ENCODE measurements at places on chromosomes 4 and X.
A peak's percentile ranks its signal among the peaks of the same experiment; 100 is the strongest.

- DNase-seq: no peak
Observed at GRCh38 chr4:139633195-139633594, 32.4 kb upstream of the MGST2 start.

GRCh38 chr4:68797618-68798017, 18.2 kb upstream of the UGT2B10 start:
- no peak for DNase-seq

- DNase-seq: no peak
Observed at GRCh38 chr4:80308466-80308822, 27.1 kb upstream of the CFAP299 start.

- DNase-seq: no peak
Observed at GRCh38 chr4:44845309-44845708, 119.0 kb upstream of the GNPDA2 start.

DNA sequence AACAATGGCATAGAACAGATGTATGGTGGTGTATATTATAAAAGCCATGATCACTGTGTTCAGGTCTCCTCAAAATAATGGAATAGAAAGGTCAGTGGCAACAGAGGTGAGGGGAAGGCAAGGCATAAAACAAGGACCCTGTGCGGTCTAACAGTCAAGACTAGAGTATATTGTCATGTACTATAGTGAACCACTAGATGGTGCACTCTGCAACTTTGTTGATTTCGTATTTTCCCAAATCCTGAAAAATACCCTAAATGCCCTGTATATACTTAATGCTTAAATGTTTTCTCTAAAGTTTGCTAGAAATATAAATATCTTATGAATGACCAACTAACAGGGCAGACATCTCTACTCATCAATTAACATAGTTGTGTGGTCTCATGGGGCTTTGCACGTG, 453.0 kb downstream of the PCDH11X start:
- DNase-seq: no peak

GRCh38 chr4:102438396-102439235, 62.5 kb upstream of the NFKB1 start:
- DNase-seq: no peak

DNA sequence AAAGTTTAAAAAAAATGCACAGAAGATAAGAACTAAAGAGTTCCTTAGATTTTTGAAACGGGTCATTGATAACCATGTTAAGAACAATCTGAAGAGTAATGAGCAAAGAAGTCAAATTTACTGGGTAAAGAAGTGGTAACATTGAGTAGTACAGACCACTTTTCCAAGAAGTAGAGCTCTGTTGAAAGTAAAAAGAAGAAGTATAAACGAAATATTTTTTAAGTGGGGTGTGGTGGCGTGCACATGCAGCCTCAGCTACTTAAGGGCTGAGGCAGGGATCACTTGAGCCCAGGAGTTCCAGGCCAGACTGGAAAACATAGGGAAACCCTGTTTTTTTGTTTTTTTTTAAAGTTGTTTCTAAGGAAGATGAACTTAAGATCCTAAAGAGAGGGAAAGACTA, 68.5 kb downstream of the UBA6 start:
- no peak for DNase-seq

DNA sequence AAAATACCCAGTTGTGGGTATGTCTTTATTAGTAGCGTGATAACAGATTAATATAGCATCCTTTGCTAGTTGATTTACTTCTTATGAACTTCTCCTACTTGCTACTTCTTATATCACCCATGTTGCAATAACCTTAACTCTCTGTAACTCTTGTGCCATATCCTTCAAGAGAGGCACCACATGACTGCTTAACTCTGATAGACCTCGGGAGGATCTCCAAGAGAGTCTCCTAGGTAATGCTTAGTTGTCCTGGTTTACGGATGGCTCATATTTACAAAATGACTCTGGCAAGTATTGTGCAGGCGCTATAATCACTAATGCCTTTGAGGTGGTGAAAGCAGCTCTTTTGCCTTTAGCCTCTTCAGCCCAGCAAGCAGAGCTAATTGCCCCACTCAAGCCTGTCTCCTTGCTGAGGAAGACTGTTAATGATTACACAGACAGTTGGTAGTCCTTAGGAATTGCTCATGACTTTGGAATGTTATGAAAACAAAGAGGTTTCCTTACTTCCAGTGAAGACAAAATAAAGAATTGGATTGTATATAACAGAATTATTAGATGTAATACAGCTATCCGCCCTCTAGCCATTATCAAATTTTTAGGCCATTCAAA, 1305.8 kb downstream of the PCDH7 start:
- no peak for DNase-seq

DNA sequence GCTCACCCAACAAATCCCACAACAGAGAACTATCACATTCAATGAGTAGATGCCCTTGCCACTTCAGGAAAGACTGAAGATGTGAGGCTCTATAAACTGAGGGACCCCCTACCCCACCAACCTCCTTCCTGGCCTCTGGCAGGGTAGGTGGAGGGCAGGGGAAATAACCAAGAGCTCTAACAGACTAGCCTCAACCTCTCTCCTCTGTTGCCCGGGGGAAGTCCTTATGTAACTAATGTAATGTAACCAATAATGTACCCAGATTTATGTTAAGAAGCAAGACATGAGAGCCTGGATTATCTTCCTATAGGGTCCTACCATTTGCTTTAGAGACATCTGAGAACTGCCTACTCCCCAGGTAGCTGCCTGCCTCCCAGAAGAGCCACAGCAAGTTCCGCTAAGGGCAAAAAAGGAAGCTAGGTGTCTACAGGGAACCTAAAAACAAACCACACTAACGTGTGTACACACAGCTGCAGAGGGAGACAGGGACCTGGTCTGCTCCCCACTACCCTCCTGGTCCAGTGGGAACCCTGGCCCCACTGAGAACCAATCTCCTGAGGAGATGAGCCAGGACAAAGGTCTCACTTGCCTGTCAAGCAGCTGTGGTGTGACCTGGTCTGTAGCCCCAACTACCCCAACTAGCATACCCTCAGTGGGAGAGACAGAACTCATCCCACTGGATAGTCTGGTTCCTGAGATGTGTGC, 17.7 kb downstream of the OTUD5 start:
- no peak for DNase-seq

DNA sequence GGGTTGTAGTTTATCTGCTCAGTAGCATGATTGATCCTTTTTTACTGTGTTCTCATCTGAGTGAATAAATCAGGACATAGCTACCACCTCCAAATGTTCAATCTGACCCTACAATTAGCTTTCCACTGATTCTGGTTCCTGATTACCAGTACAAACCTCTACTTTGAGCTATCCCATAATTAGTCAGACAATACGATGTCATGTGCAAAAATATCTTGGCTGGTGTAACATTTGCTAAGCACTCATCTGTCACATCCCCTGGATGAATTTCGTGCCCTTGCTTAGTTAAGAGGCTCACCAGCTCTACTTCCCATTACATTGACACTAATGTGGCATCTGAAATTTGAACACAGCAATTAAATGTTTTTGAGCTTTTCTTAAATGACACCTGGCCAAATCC, 1101.0 kb upstream of the PCDH7 start:
- no peak for DNase-seq

DNA sequence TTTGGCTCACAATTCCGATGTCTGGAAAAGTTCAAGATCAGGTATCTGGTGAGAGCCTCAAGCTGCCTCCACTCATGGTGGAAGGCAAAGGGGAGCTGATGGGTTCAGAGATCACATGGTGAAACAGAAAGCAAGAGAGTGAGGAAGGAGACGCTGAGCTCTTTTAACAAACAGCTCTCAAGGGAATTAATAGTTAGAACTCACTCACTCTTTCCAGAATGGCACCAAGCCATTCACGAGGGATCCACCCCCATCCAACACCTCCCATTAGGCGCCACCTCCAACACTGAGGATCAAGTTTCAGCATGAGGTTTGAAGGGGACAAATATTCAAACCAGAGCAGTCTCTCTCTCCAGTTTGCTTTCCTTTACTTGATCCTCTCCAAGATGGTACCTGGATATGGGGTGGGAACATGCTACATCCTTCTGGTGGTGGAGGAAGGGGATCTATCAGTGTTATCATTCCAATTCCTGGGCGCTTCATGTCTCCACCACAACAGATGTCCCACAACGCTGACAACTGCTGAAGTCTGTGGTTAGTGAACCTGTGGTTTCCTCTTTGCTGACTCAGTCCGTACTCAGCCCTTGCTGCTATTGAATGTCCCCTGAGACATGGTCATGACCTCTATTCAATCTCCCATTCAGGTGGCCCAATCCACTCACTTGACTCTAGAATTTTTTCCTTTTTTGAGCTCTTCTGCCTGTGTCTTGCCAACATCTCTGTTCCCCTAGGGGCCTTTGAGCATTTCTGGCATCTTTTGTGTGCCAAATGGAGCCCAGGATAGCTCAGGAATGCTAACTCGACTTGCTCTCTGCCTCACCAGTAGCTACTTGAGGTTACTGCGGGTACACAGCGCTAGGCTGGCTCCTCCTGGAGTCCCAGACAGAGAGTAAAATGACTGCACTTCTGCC, 395.2 kb downstream of the MID1IP1 start:
- DNase-seq: no peak

DNA sequence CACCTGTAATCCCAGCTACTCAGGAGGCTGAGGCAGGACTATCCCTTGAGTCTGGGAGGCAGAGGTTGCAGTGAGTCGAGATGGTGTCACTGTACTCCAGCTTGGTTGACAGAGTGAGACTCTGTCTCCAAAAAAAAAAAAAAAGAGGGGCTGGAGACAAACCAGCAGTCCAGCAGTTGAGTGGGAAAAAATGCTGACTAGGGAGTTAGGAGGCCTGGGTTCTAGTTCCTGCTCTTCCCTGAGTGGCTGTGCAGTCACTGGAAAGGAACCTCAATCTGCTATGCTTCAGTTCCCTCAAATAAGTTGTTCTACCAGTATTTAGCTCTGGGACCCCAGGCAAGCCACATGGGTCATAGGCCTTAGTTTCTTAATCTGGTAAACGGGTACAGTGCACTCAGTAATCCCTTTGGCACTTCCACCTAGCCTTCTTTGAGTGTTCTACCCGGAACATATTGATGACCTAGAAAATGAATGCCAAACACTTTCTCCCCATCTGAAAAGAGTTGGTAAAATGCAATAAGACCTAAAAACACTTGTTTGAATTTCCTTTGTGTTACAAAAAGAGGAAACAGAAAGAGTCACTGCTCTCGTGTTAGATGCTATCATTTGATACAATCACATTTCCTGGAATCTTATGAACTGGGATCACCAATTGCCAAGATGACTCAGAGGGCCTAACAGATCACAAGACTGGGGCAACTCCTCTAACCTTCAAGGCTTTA, 99.3 kb upstream of the EGFL6 start:
- no peak for DNase-seq

DNA sequence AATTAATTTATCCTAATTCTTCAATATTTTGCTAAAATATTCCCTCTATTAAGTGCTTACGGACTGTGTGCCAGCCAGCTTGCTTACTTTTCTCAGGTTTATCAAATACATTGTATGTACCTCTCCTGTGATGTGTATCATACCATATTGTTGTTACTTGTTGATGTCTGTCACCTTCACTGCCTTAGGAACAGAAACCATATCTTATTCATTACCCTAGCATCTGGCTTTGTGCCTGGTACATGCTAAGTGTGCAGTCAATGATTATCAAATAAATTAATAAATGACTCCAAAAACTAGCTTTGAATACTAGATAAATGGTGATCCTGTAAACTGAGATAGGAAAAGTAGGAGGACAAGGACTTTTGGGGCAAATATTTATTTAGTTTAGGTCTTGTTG, 6.9 kb downstream of the CLCN3 start:
- DNase-seq: no peak

DNA sequence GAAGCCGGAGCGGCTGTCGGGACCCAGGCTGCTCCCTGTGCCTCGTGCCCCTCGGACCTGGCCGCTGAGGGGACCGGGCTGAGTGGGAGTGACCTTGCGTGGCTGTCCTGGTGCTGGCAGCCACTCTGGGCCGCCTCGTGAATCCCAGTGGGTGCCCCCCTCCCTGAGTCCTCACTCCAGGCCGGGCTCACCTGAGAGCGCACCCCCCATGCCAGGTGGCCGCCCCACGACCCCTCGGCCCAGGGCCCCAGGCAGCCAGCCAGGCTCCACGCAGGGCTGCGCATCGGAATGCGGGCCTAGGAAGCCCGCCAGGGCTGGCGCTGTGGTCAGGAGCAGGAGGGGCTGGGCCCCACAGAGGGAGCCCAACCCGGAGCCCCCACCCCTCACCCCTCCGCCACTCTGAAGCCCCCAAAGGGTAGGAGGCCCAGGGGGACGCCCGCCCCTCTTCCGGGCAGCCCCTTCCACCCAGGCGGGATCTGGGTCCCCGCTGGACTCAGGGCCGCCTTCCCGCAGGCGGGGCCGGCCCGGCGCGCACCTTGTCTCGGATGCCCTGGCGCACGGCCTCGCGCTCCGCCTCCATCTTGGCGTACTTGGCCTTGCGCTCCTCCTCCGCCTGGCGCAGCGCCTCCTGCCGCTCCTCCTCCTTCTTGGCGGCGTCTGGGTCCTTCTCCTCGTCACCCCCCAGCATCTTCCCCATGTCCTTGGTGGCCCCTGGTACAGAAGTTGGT, 33.9 kb downstream of the CPLX1 start:
- peak; percentile 69 for DNase-seq

- DNase-seq: no peak
Observed at GRCh38 chr4:158850371-158850770, 81.5 kb downstream of the FNIP2 start.

- peak; percentile 43 for DNase-seq
Observed at GRCh38 chr4:3291969-3292570, 751 bp upstream of the RGS12 start.

- peak; percentile 15 for DNase-seq
Observed at GRCh38 chr4:56468097-56468422, 643 bp downstream of the SRP72 start.

DNA sequence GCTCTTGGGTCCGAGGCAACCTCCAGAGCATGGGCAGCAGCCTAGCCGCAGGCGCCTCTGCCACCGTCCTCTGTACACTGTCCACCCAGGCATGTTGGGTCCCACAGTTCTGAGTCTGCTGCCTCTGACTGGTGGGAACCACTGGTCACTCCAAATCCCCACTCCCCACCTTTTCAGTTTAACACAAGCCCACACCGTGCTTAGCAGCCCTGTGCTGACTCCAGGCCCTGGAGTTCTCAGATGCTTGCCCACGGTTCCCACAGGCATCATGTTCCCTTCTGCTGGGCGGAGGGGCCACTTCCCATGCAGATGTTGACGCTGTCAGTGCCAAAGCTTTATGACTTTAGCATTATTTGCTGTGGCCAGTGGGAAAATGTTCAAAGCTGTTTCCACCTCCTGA, 104.5 kb downstream of the SCD5 start:
- no peak for DNase-seq

- no peak for DNase-seq
Observed at GRCh38 chr4:105956569-105956968, 61.3 kb downstream of the NPNT start.

DNA sequence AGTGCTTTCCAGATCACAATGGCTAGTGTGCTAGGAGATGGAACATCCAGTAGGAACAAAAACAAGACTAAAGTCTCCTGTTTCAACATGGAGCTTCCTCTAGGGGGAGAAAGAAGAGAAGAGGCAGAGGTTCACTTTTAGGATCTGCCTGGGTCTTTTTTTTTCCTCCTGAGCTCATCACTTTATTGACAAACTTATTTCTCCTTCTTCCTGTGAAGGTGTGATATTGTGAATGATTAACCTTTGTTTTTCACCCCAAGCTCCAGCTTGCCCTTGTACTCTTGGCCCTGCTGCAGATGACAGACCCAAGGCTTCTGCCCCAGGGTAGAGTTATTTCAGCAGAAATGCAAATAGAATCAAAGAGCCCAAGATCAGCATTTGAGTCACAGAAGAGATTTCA, 13.5 kb downstream of the PAGE4 start:
- DNase-seq: no peak
